ENCODE measurements at places on chromosomes 6 and 20.
A peak's percentile ranks its signal among the peaks of the same experiment; 100 is the strongest.

- no peak for DNase-seq
Measured at GRCh38 chr6:134846865-134847264, 103.0 kb downstream of the ALDH8A1 start.

- DNase-seq: no peak
Measured at GRCh38 chr6:133980168-133980567, 27.1 kb downstream of the TBPL1 start.

DNA sequence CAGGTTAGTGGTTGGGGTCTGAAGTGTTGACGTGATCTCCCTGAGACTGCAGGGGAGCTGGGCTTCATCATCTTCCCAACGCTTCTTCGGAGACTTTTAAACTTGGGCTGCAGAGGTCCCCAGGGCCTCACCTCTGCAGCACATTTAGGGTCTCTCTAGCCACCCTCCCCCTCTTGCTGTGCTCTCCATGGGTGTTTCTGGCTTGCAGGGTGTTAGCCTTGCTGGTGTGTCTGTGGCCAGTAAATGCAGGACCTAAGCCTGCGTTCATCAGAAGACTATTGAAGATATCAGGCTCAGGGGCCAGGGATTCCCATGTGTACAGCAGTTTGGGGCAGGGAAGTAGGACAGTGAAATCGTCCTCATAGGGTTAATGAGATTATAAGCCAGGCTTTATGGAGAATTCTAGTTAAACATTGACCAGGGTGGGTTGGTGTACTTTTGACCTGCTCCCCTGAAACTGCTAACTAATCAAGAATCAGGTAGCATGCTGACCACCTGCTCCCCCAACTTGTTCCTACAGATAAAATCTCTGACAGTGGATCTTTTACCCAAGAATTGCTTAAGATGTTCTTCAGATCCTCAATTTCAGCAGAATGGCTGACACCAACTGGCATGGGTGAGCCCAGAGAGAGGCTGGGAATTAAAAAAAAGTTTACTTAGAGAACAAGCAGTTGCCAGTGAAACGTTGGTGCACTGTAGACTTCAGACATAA, 3.8 kb upstream of the DDO start:
- DNase-seq: no peak

GRCh38 chr6:3318821-3319540, 60.2 kb downstream of the PSMG4 start:
- peak; percentile 50 for DNase-seq

GRCh38 chr6:139256087-139256486, 35.7 kb downstream of the TXLNB start:
- no peak for DNase-seq

DNA sequence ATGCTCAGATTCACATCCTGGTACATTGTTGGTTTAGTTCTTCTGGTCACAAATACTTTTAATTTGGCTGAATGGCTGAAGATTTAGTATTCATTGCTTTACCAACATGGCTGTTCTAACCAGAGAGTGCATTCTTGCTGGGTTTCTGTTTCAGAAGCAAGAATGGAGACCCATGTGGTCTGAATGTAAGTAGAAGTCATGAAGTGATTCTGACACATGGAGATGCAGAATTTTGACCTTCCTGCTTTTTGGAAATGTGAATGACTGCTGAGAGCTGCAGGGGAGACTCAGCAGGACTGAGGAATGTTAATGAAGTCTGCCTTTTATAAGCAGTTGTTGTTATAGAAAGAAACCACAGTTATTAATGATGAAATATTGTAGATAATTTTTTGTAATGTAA, 576.1 kb upstream of the MARCKS start:
- DNase-seq: no peak

DNA sequence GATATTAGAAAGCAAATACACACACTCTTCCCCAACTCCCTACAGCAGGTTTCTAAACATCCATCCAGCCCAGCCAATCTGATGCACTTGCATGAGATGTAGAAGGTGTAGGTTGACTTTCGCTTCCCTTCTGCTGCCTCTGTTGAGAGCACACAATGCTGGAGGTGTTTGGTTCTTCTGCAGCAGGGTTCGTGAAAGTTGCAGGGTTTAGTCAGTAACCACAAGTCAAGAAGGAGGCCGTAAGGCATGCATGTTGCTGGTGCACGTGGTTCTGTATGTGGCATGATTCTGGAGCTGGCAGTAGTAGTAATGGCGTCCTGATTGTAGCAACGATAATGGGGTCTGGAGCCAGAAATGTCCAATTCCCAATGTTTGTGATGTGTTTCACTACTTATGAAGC, 53.0 kb downstream of the DEK start:
- no peak for DNase-seq

DNA sequence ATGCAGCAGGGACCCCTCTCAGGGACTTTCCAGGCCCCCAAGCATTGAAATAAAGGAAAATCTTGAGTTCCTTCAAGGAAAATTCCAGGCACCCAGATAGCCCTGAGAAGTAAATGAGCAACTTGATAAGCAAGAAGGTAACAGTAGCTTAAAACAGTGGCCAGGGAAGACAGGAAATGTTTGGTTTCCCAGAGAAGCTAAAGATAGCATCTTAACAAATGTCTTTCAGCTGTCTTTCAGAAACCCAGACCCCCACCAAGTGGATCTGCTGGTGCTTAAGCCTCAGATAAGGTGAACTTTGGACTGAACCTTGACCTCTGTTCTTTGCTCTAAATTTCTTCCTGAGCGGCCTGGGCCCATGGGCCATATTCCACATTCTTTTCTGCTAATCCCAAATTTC, 117.8 kb upstream of the CST7 start:
- DNase-seq: no peak

GRCh38 chr6:72260489-72260888, 361.4 kb upstream of the KCNQ5 start:
- no peak for DNase-seq

DNA sequence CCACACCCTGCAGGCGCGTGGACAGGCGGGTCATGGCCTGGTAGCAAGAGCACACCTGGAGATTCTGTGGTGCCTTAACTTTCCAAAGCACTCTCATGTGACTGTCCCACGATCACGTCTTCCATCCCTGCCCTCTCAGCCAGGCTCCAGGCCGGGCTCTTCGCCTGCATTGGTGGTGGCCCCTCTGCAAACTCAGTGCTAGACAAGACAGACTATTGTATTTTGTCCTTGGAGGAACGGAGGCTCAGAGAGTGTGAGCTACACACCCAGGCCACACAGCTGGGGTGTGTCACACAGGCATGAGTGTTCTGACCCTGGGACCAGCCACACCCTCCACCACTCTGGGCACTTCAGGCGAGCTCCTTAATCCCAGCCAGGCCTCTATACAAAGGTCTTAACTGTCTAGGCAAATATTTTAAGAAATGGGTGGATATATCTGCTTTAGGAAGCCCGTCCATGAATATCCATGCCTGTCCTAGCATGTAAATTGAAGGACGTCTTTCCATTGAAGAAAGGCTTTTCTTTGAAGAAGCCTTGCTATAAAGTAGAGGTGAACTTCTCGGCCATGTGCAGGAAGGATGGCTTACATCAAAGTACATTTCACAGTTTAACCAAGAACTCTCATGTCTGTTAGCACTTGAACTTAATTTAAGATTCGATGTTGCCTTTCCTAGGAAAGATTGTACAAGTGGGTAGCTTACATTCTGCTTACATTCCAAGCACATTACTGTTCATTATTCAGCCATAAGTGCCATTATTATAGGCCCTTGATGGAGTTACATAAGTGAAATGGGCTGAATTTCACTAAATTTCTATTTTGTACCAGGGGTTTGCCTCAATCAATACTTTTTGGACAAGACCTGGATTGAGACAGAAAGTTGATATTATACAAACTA, 263.9 kb downstream of the DLL1 start:
- no peak for DNase-seq

DNA sequence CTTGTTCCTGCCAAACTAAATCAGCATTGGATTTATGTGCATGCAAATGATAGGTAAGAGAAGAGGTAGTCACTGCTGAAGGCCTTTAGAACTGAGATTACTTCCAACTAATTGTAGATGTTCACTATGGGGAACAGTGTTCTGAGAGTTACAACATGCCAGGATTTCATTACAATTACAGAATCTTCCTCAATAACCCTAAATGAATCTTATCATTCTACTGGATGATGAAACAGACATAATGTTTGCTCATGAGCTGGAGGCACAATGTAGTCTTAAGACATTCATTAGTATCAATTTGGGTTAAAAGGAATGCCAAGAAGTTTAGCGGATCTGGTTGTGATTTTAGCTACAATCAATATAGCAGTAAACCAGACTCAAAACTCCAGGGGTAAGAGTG, 248.9 kb upstream of the THEMIS start:
- no peak for DNase-seq

- DNase-seq: no peak
Measured at GRCh38 chr20:59996108-59996507, 37.9 kb downstream of the CDH26 start.

DNA sequence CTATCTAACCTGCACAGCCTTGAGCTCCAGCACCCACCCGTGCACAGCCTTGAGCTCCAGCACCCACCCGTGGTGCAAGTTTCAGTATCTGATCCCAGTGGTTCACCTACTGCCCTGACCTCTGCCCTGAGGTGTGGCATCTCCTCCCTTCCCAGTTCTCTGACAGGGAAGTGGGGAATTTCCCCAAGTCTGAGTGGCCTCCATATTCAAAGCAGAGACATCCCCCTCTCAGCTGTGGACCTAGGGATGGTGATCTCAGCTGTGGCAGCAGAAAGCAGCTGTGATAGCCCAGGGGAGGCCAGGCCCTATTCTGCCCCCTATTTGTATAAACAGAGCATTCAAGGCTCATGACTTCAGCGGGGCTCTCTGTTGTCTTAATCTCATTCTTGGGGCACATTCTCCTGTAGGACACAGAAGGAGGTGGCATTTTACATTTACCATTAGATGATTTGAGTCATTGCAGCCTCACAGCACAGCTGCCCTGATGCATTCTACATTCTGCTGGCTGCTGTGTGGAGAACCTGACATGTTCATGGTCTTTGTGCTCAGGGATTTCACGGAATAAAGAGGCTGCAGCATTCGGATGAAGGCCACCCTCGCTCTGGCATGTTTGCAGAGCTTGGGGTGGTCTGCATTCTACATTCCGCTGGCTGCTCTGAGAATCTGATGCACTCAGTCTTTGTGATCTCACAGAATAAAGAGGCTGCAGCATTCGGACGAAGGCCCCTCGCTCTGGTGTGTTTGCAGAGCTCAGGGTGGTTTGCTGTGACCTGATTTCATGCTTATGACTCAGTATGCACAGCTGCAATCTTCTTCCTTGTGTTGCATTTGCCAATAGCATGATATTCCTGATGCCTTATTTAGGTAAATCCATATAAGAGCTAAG, 16.9 kb downstream of the GPR31 start:
- DNase-seq: no peak

DNA sequence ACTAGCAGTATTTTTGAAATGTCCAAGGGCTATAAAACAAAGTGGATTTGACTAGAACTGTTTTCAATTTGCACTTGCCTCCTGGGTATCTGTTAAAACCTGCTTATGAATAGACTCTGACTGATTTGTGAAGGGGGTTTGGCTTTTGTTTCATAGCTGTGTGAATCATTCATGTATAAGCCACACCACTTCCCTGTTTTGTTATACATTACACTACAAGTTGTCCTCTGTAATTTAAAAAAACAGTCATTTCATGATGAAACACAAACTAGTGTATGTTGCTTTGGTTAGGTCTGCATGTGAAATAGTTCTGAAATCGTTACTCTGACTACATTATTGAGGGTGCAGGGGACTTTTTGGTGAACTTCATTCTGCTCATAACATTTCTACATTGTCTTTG, 121.7 kb downstream of the NKAIN2 start:
- DNase-seq: no peak

DNA sequence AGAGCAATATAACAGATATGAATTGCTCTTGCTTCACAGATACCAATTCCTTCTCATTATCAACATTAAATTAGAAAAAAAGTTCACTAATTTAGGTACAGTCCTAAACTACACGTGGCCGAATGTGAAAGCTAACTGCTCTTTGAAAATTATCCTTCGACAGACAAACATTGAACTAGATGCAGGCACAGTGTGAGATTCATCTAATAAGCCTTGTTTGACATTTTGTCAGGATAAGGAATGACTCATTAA, 1.1 kb downstream of the FAM184A start:
- DNase-seq: no peak

- peak; percentile 65 for DNase-seq
Measured at GRCh38 chr20:63896264-63897105, 1.6 kb downstream of the DNAJC5 start.

DNA sequence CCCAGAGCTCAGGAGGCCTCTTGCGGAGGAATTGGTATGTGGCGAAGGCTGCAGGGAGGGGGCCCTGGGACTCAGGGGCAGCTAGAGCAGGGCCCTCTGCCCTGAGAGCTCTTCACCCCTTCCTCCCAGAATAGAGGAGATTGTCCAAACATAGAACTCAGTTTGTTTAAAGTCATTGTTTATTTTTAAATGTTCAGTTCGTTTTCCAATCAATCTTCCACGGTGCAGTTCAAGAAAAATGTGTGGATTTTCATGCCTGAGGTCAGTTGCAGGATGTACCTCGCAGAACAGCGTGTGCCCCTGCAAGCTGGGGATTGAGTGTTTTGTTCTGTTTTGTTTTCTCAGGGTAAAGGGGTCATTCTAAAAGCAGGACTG, 37.2 kb downstream of the MGME1 start:
- DNase-seq: no peak

DNA sequence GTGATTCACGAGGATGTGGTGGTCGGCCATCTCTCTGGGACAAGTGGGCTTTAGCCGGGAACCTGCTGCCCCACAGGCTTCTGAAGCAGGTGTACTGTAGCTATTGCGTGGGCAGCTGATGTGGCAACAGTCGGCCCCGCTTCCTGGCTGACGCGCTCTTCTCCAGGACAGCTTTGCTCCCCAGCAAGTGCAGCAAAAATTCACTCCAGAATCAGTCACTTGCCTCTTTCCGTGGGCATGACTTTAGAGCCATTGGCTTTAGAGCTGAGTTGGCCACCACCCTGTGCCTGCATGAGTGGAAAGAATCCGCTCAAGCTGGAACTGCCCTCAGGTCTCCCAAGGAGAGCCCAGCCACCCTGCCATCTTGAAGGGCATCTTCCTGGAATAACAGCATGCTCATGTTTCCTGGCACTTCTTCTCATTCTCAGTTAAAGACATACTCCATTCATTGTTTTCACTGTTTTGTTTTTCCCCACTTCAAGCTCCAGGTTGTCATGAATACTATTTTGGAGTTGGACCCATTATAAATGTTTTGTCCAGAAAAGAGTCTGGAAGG, 178.3 kb downstream of the ZDHHC14 start:
- DNase-seq: no peak

GRCh38 chr6:2976571-2977085, 5.3 kb upstream of the SERPINB6 start:
- peak; percentile 54 for DNase-seq

DNA sequence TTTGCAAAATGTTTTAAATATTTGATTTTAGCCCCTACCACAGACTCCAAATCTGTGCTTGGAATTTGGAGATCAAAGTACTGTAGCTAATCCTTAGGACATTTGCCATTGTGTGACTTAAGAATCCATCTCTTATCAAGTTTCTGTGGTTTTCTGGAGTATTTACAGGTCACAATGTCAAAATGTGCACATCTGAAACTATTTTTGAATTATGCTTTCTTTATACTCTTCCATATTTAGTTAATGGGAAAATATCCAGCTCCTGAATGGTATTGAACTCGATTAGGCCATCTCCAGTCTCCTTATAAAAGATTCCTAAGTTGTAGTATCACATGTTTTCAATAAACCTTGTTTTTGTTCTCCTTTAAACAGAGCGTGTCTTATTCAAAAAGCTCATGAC, 162.5 kb downstream of the KHDC1L start:
- no peak for DNase-seq

GRCh38 chr6:156803353-156803752, 26.2 kb downstream of the ARID1B start:
- DNase-seq: no peak
